Activated naive CD8-positive, alpha-beta T cell treated with anti-CD3 and anti-CD28 coated beads, Interleukin-2, amount 10 ng/mL, durations not matched to agents 7 days and 5 days (primary cell): ENCODE measurements at places on chromosomes 2 and 18. TPM values are rescaled to one million over a fixed set of nuclear protein-coding genes. Genes with fewer than 3 reads are reported as not detected.

Gene MAP2
- not detected for total RNA-seq

Gene VSNL1
- total RNA-seq = not detected

- H3K27ac ChIP-seq = no peak overlapping the region
- no peaks in the 10 kb centered on the region for H3K36me3 ChIP-seq
- DNase-seq = no peak
- peaks cover 2% of the 10 kb centered on the region for H3K27me3 ChIP-seq
- no peaks in the 10 kb centered on the region for H3K4me1 ChIP-seq
- no peak overlapping the region for H3K4me3 ChIP-seq
These were observed 12.8 kb upstream of the TDRD15 start for GRCh38 chr2:21111012-21111411.

DNA sequence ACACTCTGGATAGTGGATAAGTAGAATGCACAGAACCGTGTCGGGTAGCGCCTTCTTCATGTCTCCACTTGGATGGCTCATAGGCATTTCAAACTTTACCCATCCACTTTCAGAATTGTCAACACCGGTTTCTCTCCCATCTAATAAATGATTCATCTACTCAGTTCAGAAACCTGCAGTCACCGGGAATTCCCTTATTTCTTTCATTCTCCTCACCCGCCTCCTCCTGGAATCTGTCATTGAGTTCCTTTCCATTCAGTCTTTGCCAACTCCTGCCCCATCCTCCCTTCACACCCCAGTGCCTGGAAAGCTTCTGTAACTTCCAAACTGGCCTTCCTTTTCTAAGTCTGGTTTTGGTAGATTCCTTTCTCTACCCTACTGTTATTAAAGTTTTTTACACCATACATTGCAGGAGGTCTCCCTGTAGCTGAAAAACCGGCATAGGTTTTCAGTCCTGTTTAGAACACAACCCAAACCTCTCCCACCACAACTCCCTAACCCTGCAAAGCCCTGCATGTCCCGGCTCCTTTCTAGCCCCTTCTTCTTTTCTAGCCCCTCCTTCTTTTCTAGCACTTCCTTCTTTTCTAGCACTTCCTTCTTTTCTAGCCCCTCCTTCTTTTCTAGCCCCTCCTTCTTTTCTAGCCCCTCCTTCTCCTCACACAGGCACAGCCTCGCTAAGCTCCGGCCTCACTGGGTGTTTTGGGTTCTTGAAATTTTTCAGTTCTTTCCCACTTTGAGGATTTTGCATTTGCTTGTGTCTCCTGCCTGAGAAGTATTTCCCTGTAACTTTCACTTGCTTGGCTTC, 133.9 kb upstream of the KLHL14 start:
- H3K27me3 ChIP-seq = no peaks in the 10 kb centered on the region
- H3K36me3 ChIP-seq = no peaks in the 10 kb centered on the region
- H3K4me1 ChIP-seq = no peaks in the 10 kb centered on the region
- no peak overlapping the region for H3K4me3 ChIP-seq
